ENCODE measurements at places on chromosomes 2 and 18.

- no peak for DNase-seq
Observed at GRCh38 chr2:76044701-76045100, 334.0 kb upstream of the GCFC2 start.

GRCh38 chr2:222398446-222398885 is 25.9 kb upstream of the SGPP2 start:
- DNase-seq = no peak

- DNase-seq = peak; percentile 42
Observed at GRCh38 chr18:74139888-74140287, 7.7 kb downstream of the FBXO15 start.

DNA sequence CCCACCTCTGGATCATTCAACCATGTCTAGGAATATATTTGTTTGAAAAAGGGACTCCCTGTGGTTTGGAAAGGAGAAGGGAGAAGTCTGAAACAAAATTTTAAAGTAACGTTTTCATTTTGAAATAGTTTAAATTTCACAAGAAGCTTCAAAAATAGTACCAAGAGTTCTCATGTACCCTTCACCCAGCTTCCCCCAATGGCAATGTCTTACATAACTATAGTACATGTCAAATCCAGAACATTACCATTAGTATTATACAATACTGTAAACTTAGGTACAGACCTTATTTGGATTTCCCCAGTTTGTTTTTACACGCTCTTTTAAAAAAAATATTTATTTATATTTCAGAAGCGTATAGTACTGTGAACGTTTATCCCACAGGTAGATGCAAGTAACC is 4.0 kb upstream of the LYG2 start:
- DNase-seq = no peak

DNA sequence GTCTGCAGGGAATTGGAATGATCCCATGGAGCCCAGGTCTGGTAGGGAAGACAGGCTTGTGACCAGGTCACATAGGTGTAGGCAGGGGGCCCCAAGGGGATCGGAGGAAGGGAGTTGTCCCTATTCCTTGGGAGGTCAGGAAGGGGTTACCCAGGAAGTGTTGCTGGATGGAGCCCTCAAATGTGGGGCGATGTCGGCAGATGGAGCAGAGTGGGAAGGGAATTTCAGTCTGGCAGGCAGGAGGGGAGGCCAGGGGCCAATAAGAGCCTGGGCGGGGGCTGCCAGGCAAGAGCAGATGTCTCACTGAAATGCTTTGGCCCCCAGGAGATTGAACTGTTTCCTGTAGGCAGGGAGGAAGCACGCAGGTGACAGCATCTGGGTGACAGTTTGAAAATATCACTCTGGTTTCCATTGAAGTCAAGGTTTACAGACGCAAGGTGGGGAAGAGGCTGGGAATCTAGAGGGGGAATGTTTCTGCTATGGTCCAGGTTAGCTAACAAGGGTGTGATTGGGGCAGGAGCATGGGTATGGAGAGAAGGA is 81.5 kb upstream of the SMAD2 start:
- DNase-seq = no peak

- DNase-seq = no peak
Observed at GRCh38 chr2:28357948-28358667, 34.5 kb upstream of the FOSL2 start.

DNA sequence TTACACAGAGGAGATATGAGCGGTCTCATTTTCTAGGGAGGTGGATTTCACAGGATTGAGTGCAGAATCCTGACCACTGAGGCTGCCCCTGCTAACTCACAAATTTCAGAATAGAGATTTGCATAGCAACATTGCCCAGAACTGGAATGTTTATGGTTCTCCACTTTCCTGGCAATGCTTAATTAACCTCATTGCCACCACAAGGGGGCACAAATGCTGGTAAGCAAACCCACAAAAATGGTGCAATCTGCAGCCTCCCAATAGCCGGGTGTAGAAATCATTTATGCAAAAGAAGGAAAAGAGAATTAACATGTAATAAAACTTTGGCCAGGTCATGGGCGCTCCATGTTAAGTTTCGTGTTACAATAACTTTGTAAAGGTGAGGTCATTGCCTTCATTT is 112.4 kb downstream of the CYRIA start:
- DNase-seq = peak; percentile 8

GRCh38 chr2:96493072-96493471 is 12.1 kb downstream of the NEURL3 start:
- DNase-seq = no peak

GRCh38 chr2:142290931-142291330 is 160.1 kb upstream of the LRP1B start:
- no peak for DNase-seq

GRCh38 chr2:67130531-67131256 is 266.4 kb upstream of the ETAA1 start:
- DNase-seq = no peak

GRCh38 chr2:46439582-46439981 is 39.8 kb upstream of the TMEM247 start:
- no peak for DNase-seq

- DNase-seq = peak; percentile 68
Observed at GRCh38 chr2:216666461-216667233, 28.7 kb downstream of the IGFBP5 start.

- DNase-seq = no peak
Observed at GRCh38 chr18:62011416-62011815, 118.6 kb upstream of the RNF152 start.

DNA sequence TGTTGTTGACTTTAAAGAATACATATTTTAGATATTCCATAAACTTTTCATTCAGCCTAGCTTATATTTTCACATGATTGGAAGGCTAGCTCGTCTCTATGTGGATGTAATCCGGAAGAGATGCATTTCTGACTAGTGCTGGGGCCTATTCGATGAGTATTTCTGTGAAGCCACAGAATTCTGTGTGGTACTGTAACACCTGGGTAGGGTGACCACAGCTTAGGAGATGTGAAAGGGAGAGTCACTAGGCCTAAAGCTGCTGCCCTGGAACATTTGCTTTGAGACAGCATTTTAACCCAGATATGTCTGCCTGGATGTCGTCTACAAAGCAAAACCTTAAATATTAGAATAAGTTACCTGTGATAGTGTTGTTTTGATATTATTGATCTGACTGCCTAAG is 83.5 kb downstream of the ZNF236 start:
- DNase-seq = no peak

- no peak for DNase-seq
Observed at GRCh38 chr2:46325182-46325928, 28.1 kb downstream of the EPAS1 start.

GRCh38 chr2:145771525-145771924 is 1251.6 kb upstream of the ZEB2 start:
- no peak for DNase-seq

GRCh38 chr2:154686162-154686561 is 12.3 kb upstream of the KCNJ3 start:
- DNase-seq = no peak

DNA sequence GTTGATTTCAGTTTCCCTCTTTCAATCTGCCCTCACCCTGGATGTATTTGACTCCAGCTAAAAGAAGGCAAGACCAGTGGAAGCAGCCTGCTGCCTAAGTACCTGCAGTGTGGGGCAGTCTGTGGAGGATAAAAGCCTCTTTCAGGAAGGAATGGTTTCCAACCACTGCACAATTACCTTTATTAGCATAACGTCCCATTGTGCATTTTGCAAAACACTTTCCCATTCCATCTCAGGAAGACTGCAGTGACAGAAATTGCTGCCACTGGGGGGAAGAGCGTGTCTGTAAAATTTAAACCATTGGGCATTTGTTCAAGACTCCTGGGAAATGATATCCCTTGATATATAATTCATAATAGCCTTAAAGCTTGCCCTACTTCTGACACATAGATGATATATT is 26.2 kb downstream of the CYRIA start:
- no peak for DNase-seq

GRCh38 chr18:28365411-28365831 is 188.5 kb upstream of the CDH2 start:
- no peak for DNase-seq

DNA sequence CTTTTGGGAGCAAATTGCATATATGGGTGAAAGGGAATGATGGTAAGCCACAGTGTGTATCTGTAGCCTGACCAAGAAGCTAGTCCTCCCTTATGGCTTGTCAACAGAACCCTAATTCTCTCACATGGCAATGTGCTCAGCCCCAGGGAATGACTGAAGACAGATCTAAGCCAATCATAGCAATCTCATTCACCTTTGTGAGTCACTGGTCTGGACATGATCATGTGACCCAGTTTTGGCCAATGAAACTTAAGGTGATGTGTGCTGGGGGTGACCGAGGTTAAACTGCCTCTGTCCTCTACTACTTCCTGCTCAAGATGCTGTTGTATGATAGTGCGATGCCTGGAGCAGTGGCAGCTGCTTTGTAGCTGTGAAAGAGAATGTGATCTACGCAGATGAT is 491.2 kb upstream of the HS6ST1 start:
- DNase-seq = no peak

DNA sequence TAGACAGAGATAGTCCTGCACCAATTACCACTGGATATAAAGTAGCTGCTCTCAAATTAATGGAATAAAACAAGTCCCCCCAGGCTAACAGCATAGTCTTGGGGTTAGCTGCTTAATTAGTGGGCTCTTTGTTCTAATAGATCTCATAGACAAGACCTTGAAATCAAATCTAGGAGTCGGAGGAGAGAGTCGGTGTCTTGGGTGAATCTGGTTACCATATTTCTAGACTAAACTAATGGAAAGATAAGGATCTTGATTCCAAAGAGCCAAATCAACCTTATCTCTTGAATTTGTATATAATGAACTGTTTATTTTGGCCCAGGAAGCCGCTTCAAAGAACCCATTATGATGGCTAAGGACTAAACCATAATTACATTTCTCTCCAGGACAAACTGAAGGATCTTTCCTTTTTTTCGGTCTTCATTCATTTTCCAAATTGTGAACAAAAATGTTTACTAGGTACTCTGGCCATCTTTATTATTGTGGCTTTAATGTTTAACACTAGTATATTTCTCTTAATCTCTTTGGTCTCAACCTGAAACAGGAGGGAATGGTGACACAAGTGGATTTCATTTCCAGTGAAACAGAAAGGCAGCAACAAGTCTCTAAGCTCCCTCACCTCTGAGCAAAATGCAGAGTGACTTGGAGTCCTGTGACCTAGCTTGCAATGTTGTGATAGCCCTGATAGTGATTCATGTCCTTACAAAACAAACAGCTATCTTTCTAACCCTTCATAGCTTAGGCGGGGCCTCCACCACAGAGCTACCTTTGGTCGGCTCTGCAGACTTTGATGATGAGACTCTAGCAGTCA is 137.9 kb upstream of the PARD3B start:
- DNase-seq = no peak

DNA sequence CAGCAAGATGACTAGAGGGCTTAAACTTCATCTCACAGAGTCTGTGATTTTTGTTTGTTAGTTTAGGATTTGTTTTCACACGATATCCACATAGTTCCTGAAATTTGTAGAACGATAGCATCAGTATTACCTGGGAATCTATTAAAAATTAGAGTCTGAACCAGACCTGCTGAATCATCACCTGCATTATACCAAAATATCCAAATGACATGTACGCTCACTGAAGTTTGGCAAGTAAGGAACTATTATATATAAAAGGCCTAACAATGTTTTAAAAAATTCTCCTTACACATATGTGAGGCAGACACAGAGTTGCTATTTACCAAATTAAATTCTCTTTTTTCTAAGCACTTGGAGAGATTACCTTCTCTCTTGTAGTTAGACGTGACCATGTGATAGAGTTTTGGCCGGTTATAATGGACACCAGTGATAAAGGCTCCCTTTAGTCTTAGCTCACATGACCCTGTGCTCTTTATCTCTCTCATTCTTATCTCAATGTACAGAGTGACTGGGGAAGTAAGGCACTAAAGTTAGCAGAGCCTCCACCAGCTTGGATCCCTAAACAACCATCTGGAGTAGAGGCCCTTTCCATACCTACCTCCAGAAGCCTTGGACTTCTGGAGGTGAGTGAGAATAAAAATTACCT is 363.1 kb downstream of the DSC3 start:
- DNase-seq = no peak

GRCh38 chr2:153819501-153819900 is 52.2 kb upstream of the GALNT13 start:
- no peak for DNase-seq

DNA sequence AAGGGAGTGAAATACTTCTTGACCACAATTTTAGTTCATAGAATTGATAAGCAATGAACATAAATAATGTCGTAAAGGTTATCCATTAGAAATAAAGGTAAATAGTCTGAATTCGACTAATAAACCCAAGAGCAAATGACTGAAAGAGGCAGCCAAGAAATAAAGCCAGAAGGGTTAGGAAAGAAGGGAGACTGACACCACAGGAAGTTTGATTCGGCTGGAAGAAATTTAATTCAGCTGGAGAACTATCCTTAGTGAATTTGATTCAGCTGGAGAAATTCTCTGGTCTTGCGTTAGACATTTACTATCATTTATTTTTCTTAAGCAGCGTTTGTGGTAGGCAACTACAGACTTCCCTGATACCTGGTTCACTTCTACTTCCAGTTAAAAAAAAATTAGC is 429.6 kb downstream of the PID1 start:
- peak; percentile 9 for DNase-seq

DNA sequence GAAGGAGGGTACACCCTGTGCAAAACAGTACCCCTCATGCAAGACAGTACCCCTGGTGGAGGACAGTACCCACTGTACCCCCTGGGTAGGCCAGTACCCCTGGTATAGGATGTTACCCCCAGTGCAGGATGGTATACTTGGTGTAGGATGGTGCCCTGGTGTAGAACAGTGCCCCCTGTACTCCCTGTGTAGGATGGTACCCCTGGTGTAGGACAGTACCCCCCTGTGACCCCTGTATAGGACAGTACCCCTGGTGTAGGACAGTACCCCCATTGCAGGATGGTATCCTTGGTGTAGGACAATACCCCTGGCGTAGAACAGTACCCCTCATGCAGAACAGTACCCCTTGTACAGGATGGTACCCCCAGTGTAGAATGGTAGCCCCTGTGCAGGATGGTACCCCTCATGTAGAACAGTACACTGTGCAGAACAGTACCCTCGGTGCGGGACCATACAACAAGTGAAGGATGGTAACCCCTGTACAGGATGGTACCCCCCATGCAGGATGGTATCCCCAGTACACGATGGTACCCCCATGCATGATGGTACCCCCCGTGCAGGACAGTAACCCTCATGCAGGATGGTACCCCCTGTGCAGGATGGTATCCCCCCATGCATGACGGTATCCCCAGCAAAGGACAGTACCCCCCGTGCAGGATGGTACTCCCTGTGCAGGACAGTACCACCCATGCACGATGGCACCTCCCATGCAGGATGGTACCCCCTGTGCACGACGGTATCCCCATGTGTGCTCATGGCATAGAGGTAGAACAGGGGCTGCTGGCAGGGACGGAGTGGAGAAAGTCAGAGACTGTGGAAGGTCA is 248.0 kb downstream of the DCDC2C start:
- no peak for DNase-seq

Data from AG08395 (cell line).